ENCODE measurements at places on chromosomes 4 and X.

GRCh38 chrX:3044671-3045070 is 3.4 kb downstream of the ARSF start:
- DNase-seq = no peak

DNA sequence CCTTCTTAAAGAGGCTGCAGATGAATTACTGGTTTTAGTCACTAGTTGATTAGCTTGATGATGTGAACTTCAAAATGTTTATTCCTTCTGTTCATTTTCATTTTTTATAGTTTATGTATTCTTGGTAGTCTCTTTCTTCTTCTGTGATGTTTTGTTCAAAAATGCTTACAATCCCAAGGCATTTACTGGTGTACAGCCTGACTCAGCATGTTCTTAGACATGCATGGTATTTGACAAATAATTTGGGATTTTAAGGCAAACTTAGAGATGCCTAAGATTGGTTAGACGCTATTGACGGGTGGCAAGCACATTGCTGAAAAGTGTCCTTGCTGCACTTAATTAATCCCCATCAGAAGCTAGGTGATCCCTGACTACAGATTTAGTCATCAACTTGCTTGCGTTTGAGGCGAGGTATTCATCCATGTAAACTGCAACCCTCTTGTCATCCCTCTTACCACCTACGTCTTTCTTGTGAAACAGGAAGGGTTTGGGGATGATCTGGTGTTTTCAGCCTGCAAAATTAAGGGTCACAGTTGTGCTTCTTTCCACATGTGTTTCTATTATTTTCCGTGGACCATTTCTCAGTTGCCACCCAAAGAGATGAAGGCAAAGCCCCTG is 331.8 kb downstream of the DKK2 start:
- no peak for DNase-seq

GRCh38 chr4:4693258-4693657 is 151.4 kb upstream of the STX18 start:
- no peak for DNase-seq

- DNase-seq = no peak
Measured at GRCh38 chr4:84493092-84493850, 5.8 kb downstream of the NKX6-1 start.

DNA sequence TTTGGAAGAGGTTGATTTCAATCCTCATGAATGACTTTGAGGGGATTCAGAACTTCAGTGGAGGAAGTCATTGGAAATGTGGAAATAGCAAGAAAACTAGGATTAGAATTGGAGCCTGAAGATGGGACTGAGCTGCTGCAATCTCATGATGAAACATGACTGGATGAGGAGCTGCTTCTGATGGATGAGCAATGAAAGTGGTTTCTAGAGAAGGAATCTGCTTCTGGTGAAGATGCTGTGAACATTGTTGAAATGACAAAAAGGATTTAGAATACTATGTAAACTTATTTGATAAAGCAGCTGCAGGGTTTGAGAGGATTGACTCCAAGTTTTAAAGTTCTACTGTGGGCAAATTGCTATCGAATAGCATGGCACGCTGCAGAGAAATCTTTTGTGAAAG is 27.1 kb downstream of the EVC start:
- no peak for DNase-seq

- no peak for DNase-seq
Measured at GRCh38 chr4:14076776-14077175, 449.3 kb upstream of the BOD1L1 start.

DNA sequence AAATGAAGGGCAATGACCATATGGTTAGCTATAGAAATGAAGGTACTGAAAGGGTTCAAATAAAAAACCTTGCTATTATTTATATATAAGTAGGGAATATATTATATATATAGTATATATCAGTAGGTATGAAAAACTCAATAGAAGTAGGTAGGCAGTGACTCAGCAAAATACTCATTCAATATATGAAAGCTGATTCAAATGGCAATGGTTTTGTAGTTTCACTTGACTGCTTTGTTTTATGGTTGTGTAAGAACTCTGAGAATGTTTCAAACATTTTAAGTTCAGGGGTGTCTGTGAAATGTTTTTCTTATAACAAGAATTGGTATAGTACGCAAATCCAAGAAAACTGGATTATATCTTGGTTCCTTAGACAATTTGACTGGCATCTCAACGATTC is 4.1 kb downstream of the ZNF280C start:
- no peak for DNase-seq

GRCh38 chrX:17020851-17021821 is 74.7 kb downstream of the REPS2 start:
- no peak for DNase-seq

DNA sequence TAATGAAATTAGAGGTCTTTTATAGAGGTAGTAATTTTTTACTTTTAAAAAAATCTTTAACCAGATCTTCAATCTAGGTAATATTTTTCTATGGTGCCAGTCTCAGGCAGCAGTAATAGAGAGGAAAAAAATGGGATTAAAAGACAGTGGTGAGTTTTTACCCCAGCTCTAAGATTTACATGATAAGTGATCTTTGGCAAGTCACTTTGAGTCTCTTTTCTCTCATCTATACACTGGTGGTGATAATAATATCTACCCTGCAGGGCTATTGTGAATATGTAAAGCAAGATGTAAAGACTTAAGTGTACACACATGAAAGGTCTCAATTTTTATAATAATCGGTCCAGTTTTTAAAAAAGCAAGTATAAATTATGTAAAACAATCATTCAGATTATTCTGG is 786.2 kb upstream of the POU3F4 start:
- DNase-seq = no peak

GRCh38 chr4:134762053-134762452 is 560.5 kb upstream of the PABPC4L start:
- no peak for DNase-seq

GRCh38 chrX:12817528-12817927 is 26.3 kb downstream of the PRPS2 start:
- no peak for DNase-seq

- no peak for DNase-seq
Measured at GRCh38 chr4:24352112-24352511, 232.2 kb downstream of the DHX15 start.

DNA sequence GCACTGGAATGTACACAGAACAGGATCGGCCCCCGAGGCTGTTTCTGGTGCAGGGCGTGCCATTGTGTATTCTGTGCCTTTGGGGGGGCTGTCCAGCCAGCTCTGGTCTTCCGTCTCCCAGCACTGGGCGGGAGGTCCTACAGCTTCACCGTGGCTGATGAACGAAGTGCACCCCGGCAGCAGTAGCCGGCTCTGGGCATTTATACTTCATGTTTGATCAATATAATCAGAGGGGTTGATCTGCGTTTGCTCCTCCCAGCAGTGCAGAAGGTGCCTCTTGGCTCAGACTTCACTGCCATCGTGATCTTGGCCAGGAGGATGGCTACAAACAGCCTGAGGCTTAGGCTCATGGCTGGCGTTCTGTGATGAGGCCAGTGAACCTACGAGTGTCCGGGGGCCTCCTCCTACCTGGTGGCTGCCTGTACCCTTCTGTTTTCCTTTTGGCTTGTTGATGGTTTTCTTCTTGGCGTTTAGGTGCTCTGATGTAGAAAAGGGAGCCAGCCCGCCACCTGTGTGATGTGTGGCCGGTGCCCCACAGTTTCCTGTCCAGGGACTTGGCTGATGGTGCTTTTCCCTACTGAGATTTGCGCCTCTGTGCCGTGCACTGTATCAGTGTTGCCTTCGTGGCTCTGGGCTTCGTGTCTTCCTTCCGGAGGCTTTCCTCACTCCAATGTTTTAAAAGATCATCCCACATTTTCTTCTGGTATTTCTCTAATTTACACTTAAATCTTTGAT is 31.2 kb upstream of the HGFAC start:
- no peak for DNase-seq

DNA sequence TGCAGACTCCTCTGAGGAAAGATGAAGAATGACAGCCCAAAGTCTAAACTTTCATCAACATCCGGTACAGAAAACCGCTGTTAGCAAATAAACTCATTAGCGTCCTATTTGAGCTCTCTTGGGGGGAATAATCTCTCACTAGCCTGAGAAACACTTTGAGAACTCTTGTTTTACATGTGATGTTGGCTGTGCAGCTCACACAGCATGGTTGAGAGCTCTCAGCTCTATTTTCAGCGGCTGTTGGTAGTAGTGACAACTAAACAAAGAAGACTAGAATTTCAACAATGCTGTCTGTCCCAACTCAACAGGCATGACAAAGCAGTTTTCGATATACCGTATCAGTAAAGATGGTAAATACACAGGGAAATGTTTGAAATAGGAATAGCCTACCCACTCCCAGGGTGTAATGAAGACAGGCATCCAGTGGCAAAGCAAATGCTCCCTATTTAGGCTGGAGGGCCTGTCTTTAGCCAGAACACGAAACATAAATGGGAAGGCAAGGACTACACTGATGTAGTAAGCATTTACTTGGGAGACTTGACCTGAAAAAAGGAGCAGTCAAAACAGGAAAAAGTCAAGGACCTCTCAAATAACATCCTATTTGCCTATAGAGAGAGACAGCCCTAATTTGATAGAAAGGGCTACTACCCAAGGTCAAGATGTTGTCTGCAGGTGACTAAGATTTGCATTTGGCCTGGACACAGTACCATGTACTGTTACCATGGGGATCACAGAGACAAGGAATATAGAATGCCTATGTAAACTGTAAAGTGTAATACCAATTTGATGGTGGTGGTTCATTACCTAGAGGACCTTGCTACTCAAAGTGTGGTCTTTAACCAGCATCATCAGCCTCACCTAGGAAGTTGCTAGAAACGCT is 60.4 kb downstream of the PPEF2 start:
- no peak for DNase-seq

DNA sequence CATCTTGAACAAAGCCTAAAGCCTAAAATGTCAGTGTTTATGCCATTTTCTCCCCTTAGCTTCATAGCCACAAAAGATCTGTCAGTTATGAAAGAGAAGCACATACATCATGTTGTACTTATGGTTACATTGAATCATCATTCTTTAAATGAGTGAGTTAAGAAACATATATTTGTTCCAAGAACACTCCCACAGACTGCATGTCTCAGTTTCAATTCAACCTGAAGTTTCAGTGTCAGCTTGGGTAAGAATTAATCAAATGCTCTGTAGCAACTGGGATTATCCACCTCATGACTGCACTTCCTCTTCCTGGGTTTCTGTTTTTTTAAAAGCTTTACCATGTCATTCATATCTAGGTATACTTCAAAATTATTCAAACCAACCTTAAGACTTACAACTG is 3.9 kb upstream of the TMPRSS11B start:
- DNase-seq = no peak

DNA sequence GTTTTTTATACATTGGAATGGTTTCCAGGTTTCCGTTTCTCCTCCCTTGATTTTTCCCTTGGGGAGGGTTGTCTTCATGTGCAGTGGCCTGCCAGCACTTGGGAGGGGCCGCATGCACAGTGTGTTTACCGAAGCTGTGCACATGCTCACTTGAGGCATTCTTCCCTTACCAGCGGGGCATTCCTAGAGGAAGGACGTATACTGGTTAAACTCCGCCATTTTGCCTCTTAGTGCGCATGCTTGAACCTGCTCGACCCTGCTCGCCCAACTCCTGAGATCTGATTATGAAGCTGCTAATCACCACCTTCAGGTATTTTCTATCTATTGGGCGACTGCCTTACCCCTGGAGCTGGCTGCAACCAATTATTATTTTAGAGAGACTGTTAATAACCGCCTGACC is 76.2 kb downstream of the CXCL13 start:
- DNase-seq = no peak

DNA sequence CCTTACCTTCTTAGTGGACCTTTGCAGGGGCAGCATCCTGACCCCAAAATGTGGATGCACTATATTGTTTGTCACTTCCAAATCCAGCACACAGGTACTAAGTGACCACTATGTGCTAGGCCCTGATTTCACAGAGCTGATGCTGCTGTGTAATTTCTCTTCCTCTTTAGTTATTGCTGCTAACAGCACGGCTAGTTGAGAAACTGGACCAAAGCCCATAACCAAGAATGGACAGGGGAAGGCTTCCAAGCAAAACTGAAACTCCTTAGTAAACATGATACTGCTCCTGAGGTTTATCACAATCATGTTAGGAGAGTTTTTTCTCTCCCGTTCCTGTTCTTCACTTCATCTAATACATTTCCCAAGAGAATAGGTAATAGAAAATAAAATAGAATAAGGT is 172.9 kb upstream of the TTC29 start:
- DNase-seq = no peak

GRCh38 chrX:21606002-21606401 is 52.1 kb downstream of the KLHL34 start:
- no peak for DNase-seq

DNA sequence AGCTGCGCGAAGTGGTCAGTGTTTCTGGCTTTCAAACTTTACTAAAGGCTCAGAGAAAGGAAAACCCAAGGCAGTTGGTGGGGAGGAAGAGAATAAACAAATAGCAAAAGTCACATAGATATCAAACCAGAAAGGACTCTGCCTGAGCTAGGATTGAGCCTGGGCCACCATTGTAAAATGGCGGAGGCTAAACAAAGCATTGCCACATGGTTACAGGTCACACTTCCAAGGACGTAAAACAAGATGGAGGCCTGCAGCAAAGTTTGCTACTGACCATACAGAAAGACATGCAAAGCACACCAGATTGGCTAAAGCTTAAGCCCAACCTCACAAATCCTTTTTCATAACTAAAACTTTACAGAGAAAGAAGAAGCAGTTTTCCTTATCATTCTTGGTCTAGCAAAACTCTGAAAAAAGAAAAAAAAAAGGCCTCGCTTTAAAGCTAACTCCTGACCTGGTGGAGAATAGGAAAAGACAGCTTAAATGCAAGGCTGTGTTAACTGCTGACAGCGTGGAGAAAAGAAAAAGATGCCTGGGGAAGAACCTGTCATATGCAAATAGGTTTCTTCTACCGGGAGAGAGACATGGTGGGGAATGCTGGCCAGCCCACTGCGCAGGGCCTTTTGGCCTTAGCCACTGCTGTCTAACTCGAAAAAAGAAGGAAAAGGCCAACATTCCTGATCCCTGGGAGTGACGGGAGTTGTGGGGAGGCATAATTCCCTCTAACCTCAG is 81.8 kb upstream of the SMARCA5 start:
- no peak for DNase-seq
